ENCODE measurements at places on chromosomes 2 and 18.

DNA sequence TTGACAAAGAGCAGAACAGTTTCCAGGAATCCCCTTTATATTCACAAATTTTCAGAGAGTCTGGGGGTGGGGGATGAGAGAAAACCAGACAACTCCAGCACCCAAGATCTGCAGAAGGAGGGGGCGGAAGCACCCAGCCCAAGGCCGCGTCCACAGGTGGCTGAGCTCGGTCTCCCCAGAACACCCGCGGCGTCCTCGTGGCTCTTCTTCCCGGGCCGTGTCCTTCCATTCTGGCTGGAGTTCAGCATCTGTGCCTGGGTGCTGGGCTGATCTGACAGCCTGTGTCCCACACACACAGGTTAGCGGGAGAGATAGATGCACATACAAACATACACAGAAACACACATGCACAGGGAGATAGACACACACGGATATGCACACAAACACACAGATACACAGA, 455.8 kb upstream of the SALL3 start:
- DNase-seq: no peak

DNA sequence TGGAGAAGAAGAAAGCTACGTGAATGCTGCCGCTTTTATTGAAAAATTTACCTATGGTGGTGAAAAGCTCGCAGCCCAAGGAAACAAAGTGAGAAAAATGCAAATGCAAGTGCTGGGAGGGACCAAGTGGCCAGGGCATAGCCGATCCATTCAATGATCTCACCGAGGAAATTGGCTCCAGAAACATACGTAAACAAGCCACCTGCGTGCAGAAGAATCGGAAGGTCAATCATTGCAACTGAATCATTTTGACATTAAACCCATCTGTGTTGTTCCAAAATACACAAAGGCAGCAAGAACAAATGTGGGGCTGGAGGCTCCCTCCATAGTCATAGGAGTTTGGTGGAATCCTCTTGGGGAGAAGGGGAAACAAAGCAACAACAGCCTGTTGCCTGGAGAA, 51.5 kb downstream of the SRD5A2 start:
- no peak for DNase-seq

DNA sequence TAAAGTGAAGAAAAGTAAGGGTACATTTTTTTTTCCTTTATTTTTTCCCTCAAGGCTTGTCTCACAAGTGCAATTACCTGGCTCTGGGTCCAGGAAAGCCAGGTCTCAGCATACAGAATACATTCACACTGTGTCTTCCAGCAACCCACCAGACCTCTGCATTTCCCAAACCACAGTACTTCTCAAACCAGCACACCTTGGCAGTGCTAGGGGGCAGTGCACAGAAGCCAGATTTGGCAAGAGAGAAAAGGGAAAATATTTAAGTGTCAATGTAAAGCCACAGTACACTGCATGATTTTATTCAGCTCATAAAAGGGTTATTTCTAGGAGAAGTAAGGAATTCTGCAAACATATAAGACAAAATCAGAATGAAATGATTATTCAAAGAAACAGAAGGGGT, 172.8 kb downstream of the NRXN1 start:
- no peak for DNase-seq

GRCh38 chr2:240241572-240241971, 101.1 kb upstream of the OTOS start:
- no peak for DNase-seq

- DNase-seq: no peak
These were observed 64.7 kb downstream of the DGKD start for GRCh38 chr2:233418761-233419546.

GRCh38 chr2:127029350-127030051, 77.5 kb downstream of the BIN1 start:
- no peak for DNase-seq

- DNase-seq: no peak
These were observed 164.9 kb downstream of the RDH14 start for GRCh38 chr2:18395555-18395954.
